ENCODE measurements at places on chromosomes 2 and 18. TPM values are rescaled to one million over a fixed set of nuclear protein-coding genes. Genes with fewer than 3 reads are reported as not detected.

NT5DC4 gene
- not detected for polyA plus RNA-seq

KCNG2 gene
- not detected for polyA plus RNA-seq

GCKR gene
- polyA plus RNA-seq = not detected

RAPGEF4 gene
- polyA plus RNA-seq = not detected

TNS1 gene
- 0.26 TPM for polyA plus RNA-seq

TSPYL6 gene
- polyA plus RNA-seq = not detected

DNA sequence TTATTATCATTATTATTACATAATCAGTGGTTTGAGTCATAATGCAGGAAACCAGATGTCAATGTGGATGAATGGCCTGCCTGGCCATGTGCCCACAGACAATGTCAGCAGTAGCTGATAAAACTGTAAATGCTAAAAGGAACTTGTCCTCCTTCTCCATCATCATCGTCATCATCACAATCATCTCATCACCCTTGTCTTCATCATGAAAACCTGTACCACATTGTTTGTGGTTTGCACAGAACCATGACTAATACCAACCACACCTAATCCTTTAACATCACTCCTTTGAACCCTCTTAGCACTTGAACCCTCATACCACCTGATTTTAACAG lies 96.0 kb downstream of the HNMT start:
- peak; percentile 31 for DNase-seq

- DNase-seq = no peak
Measured at GRCh38 chr18:6266212-6266611, 148.5 kb downstream of the L3MBTL4 start.

DNA sequence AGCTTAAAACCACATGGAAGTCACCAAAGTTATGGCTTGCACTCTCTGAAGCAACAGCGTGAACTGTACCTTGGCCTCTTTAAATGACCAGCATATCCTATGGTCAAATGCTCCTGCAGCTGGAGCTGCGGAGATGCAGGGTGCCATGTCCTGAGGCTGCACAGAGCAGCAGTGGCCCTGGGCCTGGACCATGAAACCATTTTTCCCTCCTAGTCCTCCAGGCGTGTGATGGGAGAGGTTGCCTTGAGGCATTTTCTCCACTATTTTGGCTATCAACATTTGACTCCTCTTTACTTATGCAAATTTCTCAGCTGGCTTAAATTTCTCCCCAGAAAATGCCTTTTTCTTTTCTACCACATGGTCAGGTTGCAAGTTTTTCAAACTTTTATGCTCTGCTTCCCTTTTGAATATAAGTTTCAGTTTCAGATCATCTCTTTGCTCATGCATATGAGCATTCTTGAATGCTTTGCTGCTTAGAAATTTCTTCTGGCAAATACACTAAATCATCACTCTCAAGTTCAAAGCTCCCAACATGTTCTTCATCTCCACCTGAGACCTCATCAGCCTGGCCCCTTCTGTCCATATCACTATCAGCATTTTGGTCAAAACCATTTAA lies 82.9 kb upstream of the TMEFF2 start:
- DNase-seq = no peak

DNA sequence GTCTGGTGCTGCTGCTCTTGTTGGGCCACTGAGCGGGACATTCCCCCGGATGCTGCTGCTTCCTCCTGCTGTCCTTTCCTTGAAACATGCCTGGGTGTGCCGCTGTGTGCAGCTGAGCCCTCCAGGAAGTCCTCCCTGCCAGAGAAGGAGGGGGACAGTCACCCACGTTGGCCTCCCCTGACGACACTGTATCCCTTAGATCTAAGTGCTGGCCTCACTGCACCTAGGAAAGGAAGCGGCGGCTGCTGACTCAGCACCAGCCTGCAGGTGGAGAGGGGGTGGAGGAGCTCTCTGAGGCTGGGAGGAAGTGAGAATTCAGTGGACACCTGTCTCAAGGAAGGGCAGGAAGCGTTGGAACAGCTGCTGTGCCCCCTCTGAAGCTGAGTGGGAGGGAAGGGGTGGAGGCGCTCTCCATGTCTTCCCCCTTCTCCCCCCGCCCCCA lies 239.8 kb downstream of the HAUS1 start:
- DNase-seq = peak; percentile 80

- no peak for DNase-seq
Measured at GRCh38 chr2:150484006-150484405, 3.5 kb downstream of the RND3 start.

DNA sequence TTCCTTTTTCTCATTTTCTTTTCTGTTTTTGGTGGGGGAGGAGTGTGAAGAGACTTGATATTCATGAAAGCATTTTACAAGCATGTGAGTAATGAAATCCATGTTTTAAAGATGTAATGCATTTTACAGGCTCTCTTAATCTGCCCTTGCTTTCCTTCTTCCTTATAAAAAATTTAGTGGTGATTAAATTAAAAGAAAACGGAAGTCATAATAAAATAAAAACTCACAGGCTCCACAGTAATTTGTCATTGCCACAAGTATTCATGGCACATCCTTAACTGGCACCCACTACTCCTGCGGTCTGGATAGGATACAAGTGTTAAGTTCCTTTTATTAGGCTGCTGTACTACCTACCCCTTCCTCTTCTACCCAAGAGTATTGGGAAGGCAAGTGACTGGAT lies 241.2 kb downstream of the SLC4A3 start:
- DNase-seq = no peak

- DNase-seq = no peak
Measured at GRCh38 chr2:112712903-112713584, 7.8 kb upstream of the NT5DC4 start.

- no peak for DNase-seq
Measured at GRCh38 chr18:12445554-12445953, 37.8 kb downstream of the PRELID3A start.

GRCh38 chr2:121469356-121469755 lies 61.3 kb upstream of the RNU4ATAC start:
- DNase-seq = no peak

DNA sequence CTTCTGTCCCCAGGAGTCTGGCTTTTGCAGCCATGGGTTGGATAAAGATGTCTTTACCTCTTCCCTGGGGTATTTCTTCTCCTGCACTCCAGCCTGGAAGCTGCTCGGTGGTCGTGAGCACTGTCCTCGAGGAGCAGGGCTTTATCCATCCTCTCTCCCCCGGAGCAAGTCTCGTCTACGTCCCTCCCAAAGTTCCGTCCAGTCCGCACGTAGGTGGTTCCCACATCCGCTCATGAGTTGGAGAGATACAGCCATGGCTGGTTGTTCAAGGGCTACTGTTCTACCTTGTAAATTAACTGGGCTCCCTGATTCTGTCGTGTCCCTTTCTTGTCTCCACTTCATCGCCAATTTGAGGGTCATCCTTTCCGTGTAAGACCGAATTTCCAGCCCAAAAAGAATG lies 47.1 kb downstream of the TRAPPC12 start:
- DNase-seq = no peak

- DNase-seq = no peak
Measured at GRCh38 chr2:179275253-179276012, 10.8 kb upstream of the SESTD1 start.

DNA sequence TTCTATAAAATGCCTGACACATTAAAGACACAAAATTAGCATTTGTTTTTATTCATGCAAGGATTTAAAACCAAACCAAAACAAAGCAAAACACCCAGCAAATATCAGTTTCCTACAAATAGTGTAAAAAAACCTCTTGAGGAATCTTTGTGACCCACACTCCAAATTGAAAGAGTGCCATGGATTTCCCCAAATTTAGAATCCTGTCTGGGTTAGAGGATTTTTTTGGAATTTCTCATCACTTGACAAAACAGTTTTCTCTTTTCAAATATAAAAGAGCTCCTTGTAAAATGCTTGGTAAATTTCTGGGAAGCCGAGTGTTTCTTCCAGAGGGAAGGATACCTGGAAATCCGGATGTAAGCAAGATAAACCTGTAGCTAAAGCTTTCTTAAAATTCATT lies 1.7 kb upstream of the FN1 start:
- DNase-seq = no peak

DNA sequence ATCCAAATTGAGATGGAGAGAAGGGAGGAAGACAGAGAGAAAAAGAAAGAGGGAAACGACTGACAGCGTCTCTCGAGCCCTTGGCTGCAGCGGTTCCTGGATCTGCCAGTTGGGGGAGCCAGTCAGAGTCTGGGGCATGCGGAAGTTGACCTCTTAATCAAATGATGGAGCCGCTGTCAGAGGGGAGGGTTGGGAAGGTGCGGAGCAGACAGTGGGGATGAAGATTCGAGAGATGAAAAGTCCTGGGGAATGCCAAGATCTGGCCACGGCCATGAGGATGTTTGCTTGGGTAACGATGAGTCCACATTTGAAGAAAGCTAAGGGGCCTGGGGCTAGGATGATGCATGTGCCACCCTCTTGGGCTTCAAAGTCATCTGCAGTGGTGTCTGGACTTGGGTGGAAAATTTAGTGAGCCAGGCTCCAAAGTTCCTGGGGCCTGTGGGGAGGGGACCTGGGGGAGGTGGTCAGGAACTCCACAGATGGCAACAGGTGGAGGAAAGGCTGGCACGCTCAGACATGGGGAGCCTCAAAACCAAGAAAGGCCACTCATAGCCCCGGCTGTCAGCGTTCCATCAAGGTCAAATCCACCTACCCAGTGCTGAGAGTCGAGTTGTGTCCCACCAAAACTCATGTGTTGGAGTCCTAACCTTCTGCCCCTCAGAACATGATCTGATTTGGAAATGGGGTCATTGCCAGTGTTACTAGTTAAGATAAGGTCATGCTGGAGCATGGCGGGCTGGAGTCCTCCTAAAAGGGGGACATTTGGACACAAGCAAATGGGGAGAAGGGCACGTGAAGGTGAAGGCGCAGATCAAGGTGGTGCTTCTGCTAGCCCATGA lies 200.1 kb downstream of the NDUFA10 start:
- DNase-seq = no peak

- DNase-seq = no peak
Measured at GRCh38 chr2:176753752-176754474, 458.7 kb upstream of the HNRNPA3 start.

DNA sequence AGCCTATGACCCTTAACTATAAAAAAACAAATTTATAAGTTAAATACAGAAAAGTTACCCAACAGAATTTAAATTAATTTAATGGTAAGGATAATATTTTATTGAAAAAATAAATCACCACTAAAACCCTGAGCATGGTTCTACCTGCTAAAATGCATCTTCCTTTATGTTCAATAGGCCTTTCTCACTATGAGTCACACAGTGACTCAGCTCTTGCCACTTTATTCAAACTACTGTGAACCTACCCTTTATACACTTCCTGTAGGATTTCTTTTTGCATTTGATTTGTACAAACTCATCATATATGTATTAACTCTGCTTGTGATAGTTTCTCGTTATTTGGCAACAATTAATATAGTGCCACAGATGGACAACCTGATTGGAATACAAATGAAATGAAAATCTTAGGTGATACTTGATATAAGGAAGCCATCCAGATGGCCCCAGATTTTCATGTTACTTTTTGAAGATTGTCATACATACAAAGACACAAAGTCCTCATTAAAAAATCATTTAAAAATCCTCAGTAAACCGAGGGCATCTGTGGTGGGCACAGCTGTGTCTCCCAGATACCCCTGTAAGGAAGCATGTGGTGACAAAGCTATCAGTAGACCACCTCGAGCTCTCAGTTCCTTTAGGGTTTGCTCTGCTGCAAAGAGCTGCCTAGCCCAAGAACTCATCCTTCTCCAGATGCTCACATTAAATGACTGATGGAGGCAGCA lies 55.2 kb upstream of the COBLL1 start:
- DNase-seq = peak; percentile 59

- DNase-seq = no peak
Measured at GRCh38 chr2:64268330-64269048, 124.3 kb upstream of the PELI1 start.

DNA sequence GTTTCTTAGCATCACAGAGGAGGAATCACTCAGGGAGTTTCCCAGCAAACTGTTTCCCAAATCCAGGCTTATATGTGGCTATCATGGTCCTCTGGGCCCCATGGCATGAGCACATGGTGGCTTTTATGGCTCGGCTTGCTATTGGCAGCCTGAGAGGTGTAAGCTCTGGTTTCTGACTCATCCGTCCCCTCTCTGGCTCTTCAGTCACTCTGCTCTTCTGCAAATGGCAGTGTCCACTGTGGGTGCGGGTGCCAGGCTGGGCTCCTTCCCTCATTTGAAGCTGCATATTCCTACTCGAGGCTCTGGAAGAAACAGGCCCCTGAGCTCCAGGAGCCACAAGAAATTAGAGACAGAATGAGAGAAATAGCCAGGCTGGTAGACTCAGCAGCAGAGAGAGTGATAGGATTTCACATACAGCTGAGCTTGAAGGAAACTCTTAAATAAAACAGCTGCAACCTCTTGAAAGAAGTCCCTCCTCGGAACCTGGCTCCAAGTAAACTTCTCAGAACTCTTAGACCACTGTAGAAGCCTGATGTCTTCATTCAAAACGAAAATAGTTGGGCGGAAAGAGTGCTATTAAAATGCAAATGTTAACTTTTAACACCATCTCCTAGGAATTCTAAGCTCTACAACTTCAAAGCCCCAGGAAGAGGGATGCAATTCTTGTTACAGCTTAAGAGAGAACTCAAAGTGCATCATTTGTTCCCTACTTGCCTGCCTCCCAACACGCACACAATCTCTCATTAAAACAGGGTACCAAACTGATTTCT lies 212.6 kb upstream of the SP5 start:
- no peak for DNase-seq

DNA sequence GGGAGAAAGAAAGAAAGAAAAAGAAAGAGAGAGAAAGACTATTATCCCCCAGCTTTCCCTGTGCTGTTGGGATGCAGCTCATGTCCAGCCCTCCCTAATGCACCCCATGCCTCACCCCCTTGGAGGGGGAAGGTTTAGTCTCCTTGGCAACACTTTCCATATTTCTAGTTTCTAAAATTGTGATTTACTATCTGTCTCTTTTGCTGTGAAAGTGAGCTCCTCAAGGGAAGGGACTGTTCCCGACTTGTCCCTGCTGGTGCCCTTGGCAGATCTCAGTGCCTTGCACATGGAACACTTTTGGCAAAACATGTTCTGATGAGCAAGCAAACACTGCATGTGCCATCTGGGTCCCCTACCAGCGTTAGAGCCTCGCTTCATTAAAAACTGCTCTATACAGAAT lies 11.7 kb upstream of the NAPG start:
- no peak for DNase-seq

GRCh38 chr2:6694555-6694954 lies 171.2 kb downstream of the CMPK2 start:
- DNase-seq = no peak

DNA sequence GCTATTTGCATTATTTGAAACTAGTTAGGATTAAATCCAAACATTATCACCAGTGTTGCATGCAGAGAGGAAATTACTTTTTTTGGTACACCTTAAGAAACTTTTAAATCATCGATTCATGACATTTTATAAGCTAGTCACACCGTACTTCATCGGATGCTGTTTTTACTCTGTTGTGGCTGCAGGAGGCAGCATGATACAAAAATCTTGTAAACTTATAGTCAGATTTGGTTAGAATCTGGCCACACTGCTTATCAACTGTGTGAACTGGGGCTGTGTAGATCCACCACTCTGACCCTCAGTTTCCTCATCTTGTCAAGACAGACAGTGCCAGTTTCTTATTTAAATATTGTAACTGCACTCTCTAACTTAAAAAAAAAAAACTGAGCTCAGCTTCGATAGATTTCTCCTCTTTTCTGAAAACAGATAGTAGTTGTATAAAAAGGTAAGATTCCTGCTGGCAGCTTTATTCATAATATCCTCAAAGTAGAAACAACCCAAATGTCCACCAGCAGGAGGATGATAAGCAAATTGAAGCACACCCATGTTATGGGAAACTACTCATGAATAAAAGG lies 77.8 kb downstream of the RAPGEF4 start:
- DNase-seq = no peak
